HT-29 (cell line): ENCODE measurements at places on chromosomes 3 and 15.
A peak's percentile ranks its signal among the peaks of the same experiment; 100 is the strongest.

GRCh38 chr3:120028271-120029047, 65.8 kb downstream of the GSK3B start:
- DNase-seq = no peak

- DNase-seq = peak; percentile 73
Measured at GRCh38 chr15:35306361-35306981, 221.4 kb upstream of the NANOGP8 start.

DNA sequence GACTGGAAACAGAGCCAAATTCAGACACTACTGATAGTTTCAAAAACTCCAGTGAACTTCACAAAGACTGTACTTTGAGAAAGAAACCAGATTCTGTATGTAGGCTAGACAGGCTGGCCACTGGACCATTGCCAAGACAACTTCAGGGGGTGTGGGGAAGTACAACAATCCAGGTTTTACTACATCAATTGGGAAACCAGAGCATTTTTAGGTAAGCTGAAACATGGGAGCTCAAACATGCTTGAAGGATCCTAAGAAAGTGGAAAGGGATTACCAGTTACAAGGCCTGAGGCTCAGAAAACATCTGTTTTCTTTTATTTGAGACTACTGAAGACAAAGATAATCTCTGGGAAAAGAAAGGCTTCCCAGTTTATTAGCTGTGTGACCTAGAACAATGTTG, 26.9 kb upstream of the ZNF280D start:
- peak; percentile 34 for DNase-seq

GRCh38 chr3:169071003-169071402, 592.5 kb downstream of the MECOM start:
- no peak for DNase-seq

GRCh38 chr3:145727476-145727875, 433.5 kb downstream of the PLOD2 start:
- DNase-seq = no peak

DNA sequence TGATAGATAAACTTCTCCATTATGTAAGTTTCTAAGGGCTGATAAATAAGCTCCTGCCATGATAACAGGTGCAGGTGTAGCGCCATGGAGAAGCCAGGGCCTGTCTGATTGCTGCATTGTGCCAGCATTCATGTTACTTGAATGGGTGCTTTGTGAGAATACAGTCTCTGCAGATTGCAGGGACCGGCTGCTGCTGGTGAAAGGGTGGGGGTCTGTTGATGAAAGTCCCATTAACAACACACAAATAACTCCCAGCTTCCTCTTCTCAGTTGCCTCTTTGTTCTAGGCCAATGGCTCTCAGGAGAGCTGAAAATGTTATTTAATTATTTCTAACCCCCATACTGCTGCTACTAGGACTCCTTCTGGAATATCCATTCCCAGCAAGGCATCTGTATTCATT, 77.2 kb downstream of the RTP4 start:
- DNase-seq = no peak

GRCh38 chr3:170699158-170700053, 113.5 kb upstream of the SLC7A14 start:
- no peak for DNase-seq

GRCh38 chr3:115651599-115651998, 28.3 kb downstream of the GAP43 start:
- DNase-seq = no peak
